ENCODE measurements at places on chromosomes 11 and 22.

DNA sequence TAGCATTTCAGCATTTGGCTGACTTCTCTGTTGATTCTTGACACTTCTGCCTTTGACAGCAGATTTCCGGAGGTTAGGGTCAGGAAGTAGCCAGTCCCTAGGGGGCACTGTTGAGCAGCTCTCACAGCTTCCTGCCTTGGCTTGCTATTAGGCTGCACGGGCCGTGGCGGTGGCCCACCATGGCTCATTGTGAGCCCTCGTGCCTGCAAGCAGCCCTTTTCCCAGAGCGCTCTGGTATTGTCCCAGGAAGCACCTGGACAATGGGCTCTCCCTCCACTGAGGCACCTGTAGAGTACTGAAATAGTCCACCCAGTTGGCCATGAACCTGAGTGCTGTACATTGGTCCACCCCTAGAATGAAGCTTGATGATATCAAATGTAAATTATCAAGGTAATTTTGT is 100.2 kb upstream of the GAL start:
- DNase-seq: peak; percentile 59

DNA sequence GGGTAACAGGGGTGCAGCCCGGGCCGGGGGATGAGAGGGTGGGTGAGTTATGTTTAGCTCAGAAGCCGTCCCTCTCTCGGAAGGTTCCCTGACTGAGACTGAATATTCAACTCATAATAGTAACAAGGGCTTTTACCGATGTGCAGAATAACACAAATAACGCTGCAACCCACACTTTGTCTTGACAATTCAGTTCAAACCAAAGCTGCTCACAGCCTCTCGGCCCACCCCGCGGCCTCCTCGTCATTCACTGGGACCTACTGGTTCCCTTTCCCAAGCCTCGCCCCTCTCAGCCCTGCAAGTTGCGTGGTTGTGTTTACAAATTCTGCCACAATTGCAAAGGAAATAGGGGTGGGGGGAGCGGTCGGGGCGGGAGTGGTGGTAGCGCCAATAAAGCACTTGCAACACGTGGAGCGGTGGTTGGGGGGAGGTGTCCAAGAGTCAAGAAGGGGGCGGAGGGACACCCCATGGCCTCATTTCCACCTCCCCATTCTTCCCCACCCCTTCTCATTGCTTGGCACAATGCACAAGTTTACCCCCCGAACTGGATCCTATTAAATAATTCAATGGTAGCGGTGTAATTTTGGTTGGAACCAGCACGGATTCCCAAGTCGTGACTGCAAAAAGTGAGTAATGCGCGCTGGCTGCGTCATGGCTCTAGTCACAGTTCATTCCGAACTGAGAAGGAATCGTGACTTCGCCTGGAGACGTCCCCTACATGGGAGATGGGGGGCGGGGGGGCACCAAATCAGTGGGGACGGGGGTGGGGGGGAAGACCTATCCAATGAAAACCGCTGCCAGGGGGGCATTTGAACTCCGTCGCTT is 102.0 kb upstream of the HSD17B12 start:
- no peak for DNase-seq

- DNase-seq: no peak
Observed at GRCh38 chr11:19580646-19581045, 132.0 kb upstream of the NAV2 start.

- no peak for DNase-seq
Observed at GRCh38 chr22:26564181-26564580, 25.8 kb downstream of the TPST2 start.

- no peak for DNase-seq
Observed at GRCh38 chr11:133762538-133762937, 82.8 kb downstream of the SPATA19 start.

DNA sequence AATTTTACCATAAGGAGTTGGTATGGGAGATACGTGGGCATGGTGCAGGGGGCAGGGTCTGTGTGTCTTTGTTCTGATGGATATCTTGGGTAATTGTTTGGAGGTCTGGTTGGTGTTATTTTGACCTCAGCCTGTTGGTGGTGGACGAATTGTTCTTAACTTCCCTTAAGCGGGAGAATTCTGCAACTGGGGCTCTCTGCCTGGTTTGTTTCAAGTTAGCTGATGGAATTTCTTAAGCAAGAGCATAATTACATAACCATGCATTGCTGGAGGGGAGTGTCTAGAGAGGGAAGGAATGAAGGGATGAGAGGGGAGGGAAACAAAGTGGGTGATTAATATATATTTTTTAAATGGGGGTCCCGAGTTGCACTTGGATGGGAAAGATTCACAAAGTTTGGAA is 908.5 kb upstream of the RAG2 start:
- DNase-seq: no peak

- no peak for DNase-seq
Observed at GRCh38 chr11:3825473-3826154, 15.1 kb downstream of the RHOG start.

GRCh38 chr11:123678246-123678645 is 23.8 kb upstream of the SCN3B start:
- DNase-seq: no peak

DNA sequence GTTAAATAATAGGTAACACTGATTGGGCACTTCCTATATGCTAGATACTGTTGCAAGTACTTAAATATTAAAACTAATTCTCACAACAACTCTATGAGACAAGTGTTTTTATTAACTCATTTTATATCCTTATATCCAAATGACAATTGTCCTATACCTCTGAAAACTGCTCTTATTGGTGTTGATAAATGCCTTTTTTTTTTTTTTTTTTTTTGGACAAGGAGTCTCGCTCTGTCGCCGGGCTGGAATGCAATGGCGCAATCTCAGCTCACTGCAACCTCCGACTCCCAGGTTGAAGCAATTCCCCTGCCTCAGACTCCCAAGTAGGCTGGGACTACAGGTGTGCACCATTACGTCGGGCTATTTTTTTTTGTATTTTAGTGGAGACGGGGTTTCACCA is 41.6 kb downstream of the MRTFA start:
- no peak for DNase-seq

- no peak for DNase-seq
Observed at GRCh38 chr11:73308961-73309919, 1.2 kb downstream of the ARHGEF17 start.

DNA sequence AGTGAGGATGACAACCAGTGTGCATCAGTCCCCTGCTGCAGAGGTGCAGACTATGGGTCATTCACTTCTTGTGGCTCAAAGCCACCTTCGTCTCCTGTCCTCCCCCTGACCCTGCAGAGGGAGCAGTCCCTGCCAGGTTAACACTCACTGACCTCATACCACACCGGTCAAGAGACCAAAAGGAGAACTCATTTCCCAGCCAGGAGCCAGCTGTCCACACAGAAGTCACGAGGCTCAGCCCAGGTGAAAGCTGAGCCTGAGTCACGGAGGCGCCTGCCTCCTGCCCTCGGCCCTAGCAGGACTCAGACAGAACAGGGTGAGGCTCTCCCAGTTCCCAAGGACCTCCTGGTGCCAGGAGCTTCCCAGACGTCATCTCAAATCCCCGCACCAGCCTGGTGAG is 103.7 kb downstream of the MN1 start:
- DNase-seq: no peak

DNA sequence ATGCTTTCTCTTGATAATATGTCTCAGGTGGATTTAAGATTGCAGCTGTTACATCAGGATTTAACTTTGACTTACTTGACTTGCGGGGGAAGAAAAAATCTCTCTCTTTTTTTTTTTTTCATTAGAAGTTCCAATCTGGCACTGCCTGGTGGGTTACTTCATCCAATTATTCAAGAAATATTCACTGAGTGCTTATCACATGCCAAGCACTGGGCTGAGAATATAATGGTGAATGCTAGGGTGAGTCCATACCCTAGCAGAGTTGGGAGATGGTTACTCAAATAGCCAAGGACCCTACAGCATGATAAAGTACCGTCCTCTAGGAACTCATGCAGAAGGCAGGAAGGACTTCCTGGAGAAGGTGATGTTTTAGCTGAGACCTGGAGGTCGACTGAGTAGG is 57.9 kb upstream of the EIF3D start:
- DNase-seq: no peak

GRCh38 chr11:64858467-64859263 is 14.2 kb upstream of the CDC42BPG start:
- DNase-seq: peak; percentile 64

DNA sequence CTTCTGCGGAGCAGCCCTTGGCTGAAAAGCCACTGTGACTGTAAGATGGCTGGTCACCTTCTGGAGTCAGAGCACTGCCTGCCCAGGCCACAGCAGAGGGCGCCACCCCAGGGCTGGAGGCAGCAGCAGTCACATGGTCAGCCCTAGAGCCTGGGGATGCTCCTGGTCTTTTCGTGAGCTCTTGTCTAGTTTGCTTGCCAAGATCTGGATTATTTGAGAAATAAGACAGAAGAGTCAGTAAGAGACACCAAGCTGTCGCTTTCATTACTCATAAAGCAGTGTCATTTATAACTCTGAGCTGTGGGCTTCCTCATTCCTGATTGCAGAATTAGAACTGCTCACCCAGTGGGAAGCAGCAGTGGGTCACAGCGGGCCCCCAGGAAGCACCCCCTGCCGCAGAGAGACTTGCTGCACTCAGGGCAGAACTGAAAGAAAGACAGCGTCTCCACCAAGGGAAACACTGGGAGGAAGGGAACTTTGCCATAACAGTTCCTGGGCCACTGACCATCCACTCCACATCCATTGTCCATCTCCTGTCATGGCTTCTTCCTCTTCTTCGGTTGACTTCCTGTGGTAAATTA is 56.7 kb downstream of the PPP6R2 start:
- DNase-seq: peak; percentile 33

DNA sequence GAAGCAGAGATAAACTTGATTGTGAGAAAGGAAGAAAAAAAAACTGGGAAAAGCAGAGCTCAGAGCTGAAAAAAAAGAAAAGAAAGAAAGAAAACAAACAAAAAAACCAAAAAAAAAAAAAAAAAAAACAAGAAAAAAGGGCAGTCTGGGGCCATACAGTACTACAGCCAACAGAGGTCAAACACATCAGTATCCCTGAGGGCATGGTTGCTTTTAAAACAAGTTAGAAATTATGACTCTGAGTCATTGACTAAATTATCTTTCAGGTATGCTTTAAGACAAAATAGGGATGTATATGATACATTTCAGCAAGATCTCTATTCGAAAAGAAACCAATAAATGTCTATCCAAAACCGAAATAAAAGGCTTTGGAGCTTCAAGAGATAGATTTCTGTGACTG is 37.1 kb upstream of the TLCD5 start:
- no peak for DNase-seq

DNA sequence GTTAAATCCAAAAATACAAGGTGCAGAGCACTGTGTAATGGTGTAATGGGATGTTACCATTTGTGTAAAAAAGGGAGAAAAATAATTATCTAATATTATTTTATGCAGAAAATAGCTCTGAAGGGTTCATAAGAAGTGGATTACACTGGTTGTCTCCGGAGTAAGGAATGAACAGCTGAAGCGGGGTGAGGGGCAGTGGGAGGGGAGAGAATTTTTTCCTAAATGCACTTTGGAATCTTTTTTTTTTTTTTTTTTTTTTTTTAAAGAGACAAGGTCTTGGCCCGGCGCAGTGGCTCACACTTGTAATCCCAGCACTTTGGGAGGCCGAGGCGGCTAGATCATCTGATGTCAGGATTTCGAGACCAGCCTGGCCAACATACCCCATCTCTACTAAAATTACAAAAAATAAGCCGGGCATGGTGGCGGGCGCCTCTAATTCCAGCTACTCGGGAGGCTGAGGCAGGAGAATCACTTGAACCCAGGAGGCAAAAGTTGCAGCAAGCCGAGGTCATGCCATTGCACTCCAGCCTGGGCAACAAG is 6.8 kb upstream of the POLR3H start:
- DNase-seq: no peak
